ENCODE measurements at places on chromosomes 6 and 20.

- peaks cover 60% of the 10 kb centered on the region for H3K4me1 ChIP-seq
- H3K4me3 ChIP-seq, result peak overlapping the region; percentile 19
- no peaks in the 10 kb centered on the region for H3K27me3 ChIP-seq
- H3K27ac ChIP-seq, result peak overlapping the region; percentile 97
- no peaks in the 10 kb centered on the region for H3K36me3 ChIP-seq
Measured at GRCh38 chr20:53961527-53961926, 108.9 kb downstream of the BCAS1 start.

GRCh38 chr20:50165684-50166554 is 12.4 kb upstream of the PEDS1 start:
- no peaks in the 10 kb centered on the region for H3K36me3 ChIP-seq
- peak overlapping the region; percentile 41 for H3K4me3 ChIP-seq
- peak; percentile 99 for DNase-seq
- H3K4me1 ChIP-seq, result peaks cover 22% of the 10 kb centered on the region

- peaks cover 2% of the 10 kb centered on the region for H3K36me3 ChIP-seq
- DNase-seq, result no peak
- H3K27me3 ChIP-seq, result no peaks in the 10 kb centered on the region
Measured at GRCh38 chr6:33619166-33619840, 1.8 kb upstream of the ITPR3 start.

DNA sequence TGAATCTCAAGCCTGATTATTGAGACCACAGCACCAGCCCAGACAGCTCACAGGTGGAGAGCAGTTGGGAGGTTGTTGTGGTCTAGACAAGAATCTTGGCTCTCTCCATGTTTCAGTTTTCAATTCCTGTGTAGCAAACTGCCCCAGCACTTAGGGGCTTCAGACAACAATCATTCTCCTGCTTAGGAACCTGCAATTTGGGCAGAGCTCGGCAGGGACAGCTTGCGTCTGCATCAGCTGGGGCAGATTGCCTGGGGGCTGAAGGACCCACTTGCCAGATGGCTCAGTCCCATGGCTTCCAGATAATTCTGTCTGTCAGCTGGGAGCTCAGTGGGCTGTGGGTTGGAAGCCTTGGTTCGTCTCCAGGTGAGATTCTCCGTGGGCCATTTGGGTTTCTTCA is 6.9 kb downstream of the TGM6 start:
- H3K27me3 ChIP-seq, result no peaks in the 10 kb centered on the region
- H3K36me3 ChIP-seq, result no peaks in the 10 kb centered on the region
- H3K27ac ChIP-seq, result no peak overlapping the region
- H3K4me1 ChIP-seq, result no peaks in the 10 kb centered on the region

DNA sequence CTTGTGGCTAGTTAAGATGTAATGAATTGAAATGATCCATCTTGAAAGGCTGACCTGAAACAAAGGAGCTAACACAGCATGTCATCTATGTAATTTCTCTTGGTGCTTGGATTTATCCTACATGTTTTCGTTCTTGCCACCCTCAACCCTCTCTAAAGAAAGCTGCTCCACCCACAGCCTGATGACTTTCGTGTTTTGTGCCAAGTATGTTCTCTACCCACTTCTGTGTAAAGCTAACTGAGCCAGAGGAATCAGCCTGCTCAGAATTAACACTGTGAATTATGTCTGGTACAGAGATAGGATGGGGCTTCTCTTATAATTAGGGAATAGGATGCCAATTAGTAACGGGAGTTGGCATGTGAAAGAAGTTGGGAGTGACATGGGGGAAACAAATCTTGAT is 67.9 kb upstream of the MLIP start:
- no peak for DNase-seq
- no peaks in the 10 kb centered on the region for H3K27me3 ChIP-seq
- no peaks in the 10 kb centered on the region for H3K4me1 ChIP-seq
- H3K27ac ChIP-seq, result no peak overlapping the region
- H3K36me3 ChIP-seq, result no peaks in the 10 kb centered on the region
- H3K4me3 ChIP-seq, result no peak overlapping the region

- H3K27ac ChIP-seq, result no peak overlapping the region
- no peaks in the 10 kb centered on the region for H3K36me3 ChIP-seq
- H3K4me3 ChIP-seq, result no peak overlapping the region
- no peak for DNase-seq
- H3K27me3 ChIP-seq, result no peaks in the 10 kb centered on the region
Measured at GRCh38 chr6:103504501-103505154, 1355.1 kb downstream of the HACE1 start.

GRCh38 chr6:36320475-36320874 is 16.2 kb downstream of the BNIP5 start:
- H3K4me1 ChIP-seq, result no peaks in the 10 kb centered on the region
- no peaks in the 10 kb centered on the region for H3K36me3 ChIP-seq
- H3K27me3 ChIP-seq, result no peaks in the 10 kb centered on the region
- no peak for DNase-seq

DNA sequence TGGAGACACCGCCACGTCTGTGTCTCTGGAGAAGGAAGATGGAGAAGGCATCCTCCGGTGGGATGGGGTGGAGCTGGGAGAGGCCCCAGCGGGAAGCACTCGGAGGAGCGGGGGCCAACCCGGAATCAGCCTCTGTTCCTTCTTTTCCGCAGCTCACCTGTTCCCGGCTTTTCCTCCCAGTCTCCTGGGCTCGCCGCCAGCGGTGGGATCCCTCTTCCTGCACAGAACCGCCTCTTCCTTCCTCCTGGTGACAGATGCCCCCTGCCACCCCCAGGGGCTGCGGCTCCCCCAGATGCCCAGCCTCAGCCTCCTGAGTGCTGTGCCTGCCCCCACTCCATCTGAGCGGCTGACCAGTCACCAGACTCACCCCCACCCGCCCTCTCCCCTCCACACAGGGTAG is 23.3 kb downstream of the RAMACL start:
- no peaks in the 10 kb centered on the region for H3K27me3 ChIP-seq
- H3K36me3 ChIP-seq, result no peaks in the 10 kb centered on the region
- DNase-seq, result no peak

DNA sequence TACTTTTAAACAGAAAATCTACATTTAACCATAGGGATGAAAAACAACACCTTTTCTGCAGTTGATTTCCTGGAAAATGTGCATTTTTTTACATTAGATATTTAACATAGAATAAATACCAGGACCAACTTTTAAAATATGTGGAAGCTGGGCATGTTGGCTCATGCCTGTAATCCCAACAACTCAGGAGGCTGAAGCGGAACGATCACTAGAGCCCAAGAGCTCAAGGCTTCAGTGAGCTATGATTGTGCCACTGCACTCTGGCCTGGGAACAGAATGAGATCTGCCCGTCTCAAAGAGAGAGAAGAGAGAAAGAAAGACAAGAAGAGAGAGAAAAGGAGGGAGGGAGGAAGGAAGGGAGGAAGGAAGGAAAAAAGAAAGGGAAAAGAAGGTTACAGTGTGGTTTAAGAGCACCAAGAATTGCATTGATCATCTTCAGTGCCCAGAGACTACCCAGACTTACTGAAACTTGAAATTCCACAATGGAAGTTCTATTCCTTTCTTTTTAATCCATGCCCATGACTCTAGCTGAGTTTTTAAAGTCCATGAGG is 189.4 kb upstream of the ARID1B start:
- no peak for DNase-seq
- no peak overlapping the region for H3K27ac ChIP-seq
- H3K4me3 ChIP-seq, result no peak overlapping the region
- H3K36me3 ChIP-seq, result no peaks in the 10 kb centered on the region
- no peaks in the 10 kb centered on the region for H3K4me1 ChIP-seq
- H3K27me3 ChIP-seq, result no peaks in the 10 kb centered on the region

- peak overlapping the region; percentile 93 for H3K4me3 ChIP-seq
- H3K27ac ChIP-seq, result peak overlapping the region; percentile 94
- peak; percentile 5 for DNase-seq
- H3K4me1 ChIP-seq, result no peaks in the 10 kb centered on the region
- no peaks in the 10 kb centered on the region for H3K27me3 ChIP-seq
Measured at GRCh38 chr6:136823128-136823660, 802 bp downstream of the PEX7 start.

DNA sequence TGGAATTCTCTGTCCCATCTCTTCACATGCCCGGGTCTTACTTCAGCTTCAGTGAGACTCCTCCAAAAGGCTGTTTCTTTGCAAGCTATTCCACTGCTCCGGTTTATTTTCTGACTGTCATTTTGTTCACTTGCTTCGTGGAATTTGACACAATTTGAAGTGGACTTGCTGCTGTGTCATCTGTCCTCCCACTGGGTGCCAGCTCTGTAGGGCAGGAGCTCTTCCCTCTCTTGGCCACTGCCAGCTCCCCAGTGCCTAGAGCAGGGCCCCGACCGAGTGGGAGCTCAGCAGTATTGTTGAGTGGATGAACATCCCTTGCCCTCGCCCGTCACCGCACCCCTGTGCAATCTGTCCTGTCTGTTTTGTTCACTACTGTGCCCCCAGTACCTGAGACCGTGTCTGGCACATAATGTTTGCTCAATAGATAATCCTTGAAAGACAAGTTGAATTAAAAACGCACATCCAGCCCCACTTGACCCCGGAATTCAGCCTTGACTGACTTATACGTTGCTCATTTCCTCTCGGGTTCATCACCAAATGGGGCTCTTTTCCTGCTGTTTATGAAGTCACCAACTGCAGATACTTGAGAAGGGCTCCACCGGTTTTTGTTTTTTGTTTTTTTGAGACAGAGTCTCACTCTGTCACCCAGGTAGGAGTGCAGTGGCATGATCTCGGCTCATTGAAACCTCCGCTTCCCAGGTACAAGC is 170.3 kb upstream of the KCNG1 start:
- no peak for DNase-seq
- no peaks in the 10 kb centered on the region for H3K36me3 ChIP-seq
- H3K27me3 ChIP-seq, result no peaks in the 10 kb centered on the region
- no peaks in the 10 kb centered on the region for H3K4me1 ChIP-seq
- H3K4me3 ChIP-seq, result no peak overlapping the region
- no peak overlapping the region for H3K27ac ChIP-seq

DNA sequence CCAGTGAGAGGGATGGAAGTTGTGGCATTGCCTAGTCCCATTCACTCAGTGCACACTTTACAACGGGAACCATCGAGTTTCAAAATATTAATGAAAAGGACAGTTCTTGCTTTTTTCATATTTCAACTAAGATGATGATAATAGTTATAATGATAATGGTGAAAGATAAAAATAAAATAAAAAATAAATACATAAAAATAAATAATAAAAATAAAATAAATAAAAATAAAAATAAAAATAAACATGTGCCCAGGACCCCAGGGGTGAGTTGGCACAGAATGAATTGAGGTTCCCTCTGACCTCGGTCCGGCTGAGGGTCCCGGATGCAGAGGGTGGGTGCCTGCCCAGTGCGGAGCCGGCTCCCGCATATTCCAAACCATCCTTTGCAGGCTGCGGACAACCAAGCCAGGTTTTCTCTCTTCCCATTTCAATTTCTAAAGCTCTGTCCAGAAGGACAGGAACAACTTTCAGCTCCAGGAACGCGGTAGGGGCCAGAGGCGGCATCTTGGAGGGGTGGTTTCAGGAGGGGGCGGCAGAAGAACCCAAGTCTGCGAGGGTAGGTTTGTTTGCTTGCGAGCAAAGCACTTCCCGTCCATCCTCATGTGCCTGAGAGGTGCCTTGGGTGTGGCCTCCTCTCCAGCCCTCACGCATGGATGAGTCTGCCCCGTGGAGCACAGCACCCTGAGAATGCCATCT is 236.8 kb downstream of the DLL1 start:
- no peak for DNase-seq
- H3K27ac ChIP-seq, result no peak overlapping the region
- H3K36me3 ChIP-seq, result no peaks in the 10 kb centered on the region
- no peak overlapping the region for H3K4me3 ChIP-seq

DNA sequence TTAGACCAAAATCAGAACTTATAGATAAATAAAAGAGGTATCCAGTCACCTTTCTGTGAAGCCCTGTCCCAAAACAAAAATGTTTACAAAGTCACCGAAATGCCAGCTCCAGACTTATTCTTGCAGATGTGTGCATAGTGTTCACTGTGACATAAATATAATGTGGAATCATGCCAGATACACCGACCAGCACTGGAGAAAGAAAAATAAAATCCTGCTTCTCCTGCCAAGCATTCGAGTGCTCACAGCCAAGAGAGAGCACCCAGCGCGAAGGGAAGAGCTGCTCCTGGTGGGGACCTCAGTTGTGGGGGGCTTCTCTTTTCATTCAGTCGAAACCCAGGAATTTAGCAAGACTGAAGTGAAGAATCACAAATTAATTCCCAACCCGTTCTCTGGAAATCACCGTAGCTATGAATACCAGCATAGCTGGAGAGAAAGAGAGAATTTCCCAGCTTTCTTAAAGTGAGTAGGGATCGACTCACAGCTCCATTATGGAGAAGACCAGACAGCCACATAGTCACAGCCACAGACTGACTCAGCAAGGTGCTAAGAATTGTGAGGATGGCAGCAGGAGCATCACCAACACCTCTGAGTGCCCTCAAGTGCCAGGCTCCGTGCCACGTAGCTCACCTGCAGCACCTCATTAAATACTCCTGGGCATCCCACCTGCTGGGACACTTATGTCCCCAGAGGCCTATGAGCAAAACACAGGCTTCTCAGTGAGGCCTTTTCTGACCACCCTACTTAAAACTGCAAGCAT is 33.2 kb downstream of the BFSP1 start:
- H3K4me1 ChIP-seq, result no peaks in the 10 kb centered on the region
- no peaks in the 10 kb centered on the region for H3K36me3 ChIP-seq
- no peaks in the 10 kb centered on the region for H3K27me3 ChIP-seq
- H3K4me3 ChIP-seq, result no peak overlapping the region
- H3K27ac ChIP-seq, result no peak overlapping the region

- H3K36me3 ChIP-seq, result no peaks in the 10 kb centered on the region
- no peak overlapping the region for H3K27ac ChIP-seq
- no peaks in the 10 kb centered on the region for H3K4me1 ChIP-seq
- H3K4me3 ChIP-seq, result no peak overlapping the region
Measured at GRCh38 chr20:32695089-32695488, 21.3 kb upstream of the C20orf203 start.
